Suppressor macrophage treated with lipopolysaccharide for 4 hours (primary cell): ENCODE measurements at places on chromosomes 5 and 9.

- DNase-seq, result no peak
Observed at GRCh38 chr5:133311176-133311575, 259.4 kb downstream of the HSPA4 start.

- DNase-seq, result no peak
Observed at GRCh38 chr5:149988126-149988525, 12.3 kb downstream of the TIGD6 start.

GRCh38 chr9:130450344-130451003 lies 5.7 kb downstream of the ASS1 start:
- no peak for DNase-seq

GRCh38 chr5:7016999-7017747 lies 303.9 kb downstream of the TENT4A start:
- no peak for DNase-seq

GRCh38 chr9:36991516-36992134 lies 42.4 kb downstream of the PAX5 start:
- peak; percentile 49 for DNase-seq

- no peak for DNase-seq
Observed at GRCh38 chr9:35555881-35556280, 49.2 kb upstream of the TESK1 start.

GRCh38 chr9:111483439-111483857 lies 735 bp downstream of the ECPAS start:
- no peak for DNase-seq

DNA sequence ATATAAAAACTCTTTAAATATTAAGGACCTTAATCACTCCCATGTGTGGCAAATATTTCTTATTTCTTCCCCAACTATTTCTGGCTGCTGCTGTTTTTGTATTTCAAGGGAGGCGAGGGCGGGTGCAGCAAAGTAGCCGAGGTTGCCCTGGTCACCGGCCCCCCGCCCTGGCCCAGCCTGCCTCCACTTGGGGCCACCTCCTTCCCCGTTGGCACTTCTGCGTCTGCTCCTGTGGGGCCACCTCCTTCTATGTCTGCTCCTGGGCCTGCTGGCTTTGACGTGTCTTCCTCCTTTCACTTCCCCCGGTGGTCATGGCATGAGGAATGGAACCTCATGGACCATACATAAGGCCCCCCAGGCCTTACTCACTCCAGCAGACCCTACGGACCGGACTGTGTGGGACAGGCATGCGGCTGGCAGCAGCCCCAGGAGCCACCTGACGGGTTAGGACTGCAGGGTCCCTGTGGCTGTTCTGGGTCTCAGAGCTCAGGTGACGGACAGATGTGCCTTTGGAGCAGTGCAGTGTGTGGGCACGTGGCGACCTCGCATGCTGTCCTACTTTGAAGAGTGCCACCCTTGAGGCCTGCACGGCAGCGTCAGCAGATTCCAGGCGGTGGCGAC lies 5.8 kb upstream of the ENTPD8 start:
- peak; percentile 62 for DNase-seq

GRCh38 chr5:132022737-132023136 lies 11.3 kb upstream of the ACSL6 start:
- DNase-seq, result peak; percentile 6

- DNase-seq, result no peak
Observed at GRCh38 chr5:38148021-38148625, 110.2 kb upstream of the EGFLAM start.

DNA sequence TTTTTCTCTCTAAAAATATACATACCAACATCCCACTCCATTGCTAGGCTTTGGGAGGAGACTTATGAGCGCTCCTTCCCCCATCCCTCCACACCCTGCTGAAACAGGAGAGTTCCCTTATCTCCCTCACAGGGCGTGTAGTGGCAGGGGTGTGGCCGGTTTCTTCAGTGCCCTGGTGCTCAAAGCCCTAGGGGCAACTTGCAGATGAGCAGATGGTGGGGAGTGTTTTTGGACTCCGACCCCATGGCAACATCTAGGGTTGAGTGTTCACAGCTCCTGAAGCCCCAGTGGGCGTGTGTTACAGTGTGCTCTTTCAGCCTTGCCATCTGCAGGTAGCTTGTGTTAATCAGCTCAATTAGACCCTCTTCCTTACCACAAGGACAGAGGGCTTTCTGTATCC lies 409.5 kb downstream of the MAT2B start:
- DNase-seq, result no peak

DNA sequence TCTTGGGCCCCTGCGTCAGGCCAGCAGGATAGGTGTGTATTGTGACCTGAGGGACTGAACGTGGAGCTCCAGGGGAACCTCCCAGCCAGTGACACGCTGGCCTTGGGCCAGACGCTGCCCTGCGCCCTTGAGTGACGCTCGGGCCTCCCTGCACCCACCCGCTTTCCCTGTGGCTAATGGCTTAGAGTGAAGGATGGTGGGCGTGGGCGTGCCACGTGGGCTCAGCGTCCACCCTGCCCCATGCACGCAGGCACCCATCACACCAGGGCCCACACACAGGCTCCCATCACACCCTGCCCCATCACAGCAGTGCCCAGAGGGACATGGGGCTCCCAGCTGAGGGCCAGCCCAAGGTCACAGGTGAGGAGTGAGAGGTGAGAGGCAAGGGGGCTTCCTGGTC lies 5.1 kb upstream of the FUT7 start:
- no peak for DNase-seq

GRCh38 chr5:58753446-58753845 lies 170.6 kb downstream of the RAB3C start:
- no peak for DNase-seq

DNA sequence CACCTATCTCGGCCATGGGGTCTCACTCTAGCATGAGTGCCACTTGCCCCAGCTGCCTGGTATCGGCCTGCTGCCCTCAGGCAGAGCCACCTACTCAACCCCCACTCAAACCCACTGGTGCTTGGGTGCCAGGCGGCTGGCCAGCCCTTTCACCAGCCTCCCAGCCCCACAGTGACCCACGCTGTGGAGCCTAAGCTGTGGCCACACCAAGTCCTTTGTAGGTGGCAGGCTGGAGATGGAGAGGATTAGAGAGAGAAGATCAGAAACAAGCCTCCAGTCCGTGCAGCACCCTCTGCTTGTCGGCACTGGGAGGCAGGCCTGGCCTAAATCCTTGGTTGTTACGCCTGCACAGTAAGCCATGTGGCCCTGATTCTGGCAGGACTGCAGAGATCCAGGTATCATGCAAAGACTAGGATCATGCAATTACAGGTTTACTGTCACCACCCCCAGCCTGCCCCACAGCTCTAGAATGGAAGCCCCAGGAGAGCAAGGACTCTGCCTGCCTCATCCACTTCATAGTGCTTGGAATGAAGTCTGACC lies 171.7 kb downstream of the COL23A1 start:
- no peak for DNase-seq

GRCh38 chr5:176803943-176804498 lies 6.3 kb upstream of the UNC5A start:
- peak; percentile 5 for DNase-seq

- no peak for DNase-seq
Observed at GRCh38 chr9:128414461-128414860, 6.2 kb upstream of the CERCAM start.

GRCh38 chr5:142636093-142636492 lies 49.8 kb downstream of the FGF1 start:
- no peak for DNase-seq

DNA sequence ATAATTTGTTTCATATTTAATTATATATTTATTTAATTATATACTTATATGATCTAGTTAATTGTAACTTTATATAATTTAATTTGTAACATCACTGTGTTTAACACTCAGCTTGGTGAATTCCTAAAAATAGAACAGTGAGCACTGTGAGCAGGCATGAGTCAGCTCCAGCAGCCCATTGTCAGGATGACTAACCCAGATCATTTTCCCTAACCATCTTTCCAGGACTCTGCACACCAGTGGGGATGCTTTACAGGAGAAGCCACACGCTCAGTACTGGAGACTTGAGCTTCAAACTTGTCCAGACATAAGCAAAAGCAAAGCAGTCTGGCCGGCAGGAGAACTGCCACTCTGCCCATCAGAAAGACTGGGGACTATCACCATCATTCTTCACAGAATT lies 446.2 kb upstream of the TRPC7 start:
- DNase-seq, result no peak

- DNase-seq, result no peak
Observed at GRCh38 chr5:153707626-153708025, 217.2 kb downstream of the GRIA1 start.

DNA sequence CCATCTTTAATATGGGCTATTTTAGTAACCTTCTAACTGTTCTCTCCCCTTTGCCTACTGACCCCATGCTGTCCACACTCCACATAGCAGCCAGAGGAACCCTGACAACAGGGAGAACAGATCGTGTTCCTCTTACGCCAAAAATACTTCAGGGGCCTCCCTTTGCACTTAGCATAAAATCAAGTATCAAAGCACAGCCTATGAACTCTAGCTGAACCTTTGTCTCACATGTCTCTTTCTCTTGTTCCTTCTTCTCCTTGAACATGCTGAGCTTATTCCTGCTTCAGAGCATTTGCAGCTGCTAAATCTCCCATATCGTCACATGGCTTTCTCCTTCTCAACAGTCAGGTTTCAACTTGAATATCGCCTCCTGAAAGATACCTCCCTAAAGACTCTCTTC lies 698.8 kb upstream of the C9orf72 start:
- no peak for DNase-seq

GRCh38 chr9:20921362-20921761 lies 110.1 kb downstream of the HACD4 start:
- no peak for DNase-seq

GRCh38 chr5:94276048-94276447 lies 342.4 kb downstream of the KIAA0825 start:
- DNase-seq, result no peak

DNA sequence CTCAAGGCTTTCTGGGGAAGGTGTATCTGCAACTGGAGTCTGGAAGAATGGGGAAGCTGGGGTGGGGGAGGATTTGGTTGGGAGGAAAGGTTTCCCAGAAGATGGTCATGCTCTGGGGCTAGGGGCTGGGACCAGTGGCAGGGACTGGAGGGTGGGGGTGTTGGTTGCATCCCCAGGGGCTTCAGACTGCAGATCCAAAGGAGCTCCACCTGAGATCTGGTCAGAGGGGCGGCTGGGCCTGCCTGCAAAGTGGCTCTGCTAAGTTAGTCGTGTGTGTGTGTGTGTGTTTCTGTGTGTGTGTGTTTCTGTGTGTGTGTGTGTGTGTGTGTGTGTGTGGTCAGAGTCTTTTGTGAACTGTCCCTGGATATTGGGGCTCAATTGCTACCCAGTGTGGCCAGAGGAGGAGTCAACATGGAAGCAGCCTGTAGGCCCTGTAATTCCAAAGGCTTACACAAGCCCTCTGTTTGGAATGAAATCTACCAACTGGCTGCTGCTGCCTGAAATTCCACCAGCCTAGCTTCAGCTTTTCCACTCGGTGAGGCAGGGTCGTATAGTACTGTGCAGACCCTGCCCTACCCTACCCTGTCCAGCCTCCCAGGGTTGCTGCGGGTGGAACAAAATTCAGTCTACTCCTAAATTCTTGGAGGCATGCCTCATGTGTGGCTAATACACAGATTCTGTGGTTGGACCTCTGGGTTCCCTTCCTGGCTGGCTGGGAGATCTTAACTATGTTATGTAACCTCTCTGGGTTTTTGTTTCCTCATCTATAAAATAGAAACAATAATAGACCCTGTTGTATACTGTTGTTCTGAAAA lies 12.5 kb upstream of the SYNPO start:
- DNase-seq, result no peak

DNA sequence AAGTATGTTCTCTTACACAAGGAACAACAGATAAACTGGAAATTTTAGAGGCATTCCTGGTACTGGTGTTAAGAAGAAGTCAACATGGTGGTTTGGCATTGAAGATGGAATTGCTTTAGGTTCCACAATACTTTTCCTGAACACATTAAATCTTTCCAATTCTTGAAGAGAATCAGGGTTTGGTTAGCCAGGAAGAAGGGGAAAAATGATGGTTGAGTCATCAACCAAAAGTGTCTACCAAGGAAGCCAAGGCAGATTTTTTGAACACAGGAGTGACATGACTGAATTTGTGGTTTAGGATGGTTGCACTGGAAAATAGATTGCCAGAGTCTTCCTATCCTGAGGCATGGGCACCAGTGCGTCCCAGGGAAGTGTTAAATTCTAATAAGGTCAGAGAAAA lies 433.4 kb downstream of the TMEM38B start:
- DNase-seq, result no peak

DNA sequence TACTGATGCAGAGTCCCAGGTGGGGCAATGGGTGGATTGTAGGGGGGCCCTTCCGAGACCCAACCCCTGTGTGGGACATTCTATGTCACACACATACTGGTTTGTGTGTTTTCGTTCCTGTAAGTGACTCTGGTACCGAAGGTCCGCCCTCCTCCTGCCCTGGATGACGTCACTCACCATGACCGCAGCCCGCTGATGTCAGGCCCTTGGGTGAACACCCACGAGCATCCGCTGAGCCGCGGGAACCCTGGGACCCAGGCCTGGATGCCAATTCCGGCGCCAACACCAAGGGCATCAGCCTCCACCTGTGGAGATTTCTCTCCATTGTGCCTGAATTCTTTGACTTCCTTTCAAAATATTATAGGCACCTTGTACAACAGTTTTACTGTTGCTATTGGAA lies 184.3 kb downstream of the MTRR start:
- no peak for DNase-seq

GRCh38 chr9:76365028-76365427 lies 29.2 kb downstream of the RFK start:
- no peak for DNase-seq

DNA sequence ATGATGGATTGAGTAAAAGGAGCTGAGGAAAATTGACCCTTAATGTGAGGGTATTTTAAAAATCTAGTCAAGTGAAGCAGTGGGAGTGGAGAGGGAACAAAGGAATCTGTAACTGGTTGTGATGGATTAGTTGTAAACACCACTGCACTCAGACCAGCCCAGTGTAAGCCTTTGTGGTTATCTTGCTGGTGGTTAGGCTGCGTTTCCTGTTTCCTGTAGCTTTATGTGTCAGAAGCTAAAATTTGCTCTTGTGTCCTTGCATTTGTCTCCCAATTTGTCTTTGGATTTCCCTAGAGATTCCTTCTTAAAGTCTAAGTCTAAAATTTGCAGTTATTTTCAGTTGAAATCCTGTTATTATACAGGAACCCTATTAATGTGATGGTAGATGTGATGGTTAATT lies 6.3 kb downstream of the IFNA21 start:
- DNase-seq, result peak; percentile 47

DNA sequence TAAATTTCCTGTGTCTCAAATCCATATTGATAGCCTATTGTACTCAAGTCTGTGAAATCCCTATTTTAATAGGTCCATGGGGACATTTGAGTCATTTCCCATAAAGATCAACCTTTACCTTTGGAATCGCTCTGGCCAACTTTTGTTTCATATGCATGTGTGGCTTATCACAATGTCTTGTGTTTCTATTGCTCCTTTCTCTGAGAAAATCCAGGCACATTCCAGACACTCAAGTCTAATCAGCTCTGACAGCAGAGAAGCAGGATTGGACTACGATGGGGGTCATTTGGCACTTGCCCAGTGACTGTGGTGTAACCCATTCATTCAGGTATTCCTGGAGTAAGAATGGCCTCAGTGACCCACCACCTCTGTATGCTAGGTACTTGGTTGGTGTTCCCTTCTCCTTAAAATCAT lies 48.4 kb downstream of the ACTBL2 start:
- no peak for DNase-seq

- no peak for DNase-seq
Observed at GRCh38 chr9:10946676-10947410, 334.0 kb upstream of the PTPRD start.

- peak; percentile 72 for DNase-seq
Observed at GRCh38 chr5:170434966-170435605, 45.9 kb upstream of the KCNMB1 start.
